CMK (cell line): ENCODE measurements at places on chromosomes 3 and 15.
A peak's percentile ranks its signal among the peaks of the same experiment; 100 is the strongest.

GRCh38 chr3:194485881-194486539, 792 bp downstream of the ATP13A3 start:
- DNase-seq, result no peak

- DNase-seq, result peak; percentile 33
Observed at GRCh38 chr15:70140543-70141375, 43.0 kb upstream of the TLE3 start.

GRCh38 chr3:10304905-10305304, 12.2 kb upstream of the GHRL start:
- DNase-seq, result no peak

DNA sequence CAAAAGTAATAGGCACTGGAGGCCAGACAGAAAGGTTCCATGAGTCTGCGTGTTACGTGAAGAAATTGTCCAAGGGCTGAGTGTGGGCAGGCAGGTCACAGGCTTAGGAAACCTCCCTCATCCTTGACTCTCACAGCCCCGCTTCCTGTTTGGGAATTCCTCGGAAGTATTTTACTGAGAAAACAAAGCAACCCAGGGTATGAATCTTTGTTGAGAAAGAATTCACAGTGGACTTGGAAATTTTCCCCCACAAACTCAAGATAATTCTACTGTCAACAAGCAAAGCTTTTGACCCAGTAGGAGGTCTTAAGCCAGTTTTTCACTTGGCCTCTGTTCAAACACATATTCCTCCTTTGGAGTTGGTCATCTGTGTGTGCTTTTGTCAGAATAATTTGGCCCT, 377.1 kb upstream of the TPM1 start:
- DNase-seq, result no peak

- no peak for DNase-seq
Observed at GRCh38 chr15:44588541-44588940, 51.6 kb downstream of the EIF3J start.

DNA sequence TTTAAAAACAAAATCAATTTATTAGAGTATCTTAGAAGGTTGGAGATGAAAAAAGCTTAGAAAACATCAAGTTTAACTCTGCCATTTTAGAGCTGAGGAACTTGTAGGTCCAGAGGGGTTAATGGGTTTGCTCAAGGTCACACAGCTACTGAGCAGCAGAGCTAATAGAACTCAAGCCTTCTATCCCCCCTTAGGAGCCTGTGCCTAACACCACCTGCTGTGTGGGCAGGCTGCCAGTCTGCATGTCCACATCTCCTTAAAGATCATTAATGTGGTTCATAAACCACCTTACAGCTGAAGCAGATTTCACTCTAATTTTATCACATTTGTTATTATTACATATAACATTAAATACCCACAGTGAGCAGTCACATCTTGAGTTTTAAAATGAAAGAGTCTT, 14.1 kb upstream of the SLC35G2 start:
- no peak for DNase-seq

DNA sequence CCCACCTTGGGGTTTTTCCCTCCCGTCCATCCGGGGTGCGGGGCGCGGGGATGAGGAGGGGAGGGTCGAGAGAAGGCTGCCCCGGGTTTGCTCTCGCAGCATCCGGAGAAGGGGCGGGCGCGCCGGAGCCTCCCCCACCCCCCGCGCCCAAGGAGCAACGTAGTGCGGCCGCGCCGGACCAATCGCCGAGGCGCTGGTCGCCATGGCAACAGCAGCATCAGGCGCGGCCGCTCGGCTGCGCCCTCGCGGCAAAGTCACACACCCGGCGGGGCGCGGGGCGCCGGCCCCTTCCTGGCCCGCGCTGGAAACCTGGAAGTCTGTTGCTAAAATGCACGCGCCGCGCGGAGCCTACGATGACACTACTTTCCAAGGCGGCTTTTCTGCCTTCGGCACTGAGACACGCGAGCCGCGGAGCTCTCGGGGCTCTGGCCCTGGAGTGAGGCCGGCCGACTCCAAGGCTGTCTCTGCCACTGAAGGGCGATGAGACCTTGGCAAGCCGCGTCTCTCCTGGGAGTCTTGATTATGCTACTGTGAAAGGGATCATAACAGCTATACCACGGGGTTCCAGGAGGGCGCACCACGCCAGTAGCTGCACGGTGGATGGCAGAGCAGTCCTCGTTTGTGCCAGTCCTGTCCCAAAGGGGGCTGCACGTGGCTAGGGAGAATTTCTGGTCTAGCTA, at the start of gene IQSEC1:
Gene IQSEC1, minus strand, starts transcription at position 104 of the 680 bp plus-strand sequence. CDS start 415 bp downstream, outside the sequence.
- DNase-seq, result no peak

GRCh38 chr3:58989955-58990354, 59.9 kb downstream of the CFAP20DC start:
- DNase-seq, result no peak

- DNase-seq, result no peak
Observed at GRCh38 chr15:80163217-80163616, 10.4 kb downstream of the FAH start.
